Diencephalon (tissue), 1 donor: ENCODE measurements at places on chromosomes 7 and 10. TPM values are rescaled to one million over a fixed set of nuclear protein-coding genes. Genes with fewer than 3 reads are reported as not detected.

Gene FGF8
- 0.69 TPM for total RNA-seq

Gene HOXA4
- total RNA-seq: not detected

Gene SLC29A4
- total RNA-seq: 18.7 TPM

Gene ENO4
- total RNA-seq: 3.9 TPM

Gene IL15RA
- total RNA-seq: not detected

Gene TUBAL3
- not detected for total RNA-seq

Gene OR9A2
- 0.69 TPM for total RNA-seq

Gene MOGAT3
- not detected for total RNA-seq
